ENCODE measurements at places on chromosomes 6 and 20.

DNA sequence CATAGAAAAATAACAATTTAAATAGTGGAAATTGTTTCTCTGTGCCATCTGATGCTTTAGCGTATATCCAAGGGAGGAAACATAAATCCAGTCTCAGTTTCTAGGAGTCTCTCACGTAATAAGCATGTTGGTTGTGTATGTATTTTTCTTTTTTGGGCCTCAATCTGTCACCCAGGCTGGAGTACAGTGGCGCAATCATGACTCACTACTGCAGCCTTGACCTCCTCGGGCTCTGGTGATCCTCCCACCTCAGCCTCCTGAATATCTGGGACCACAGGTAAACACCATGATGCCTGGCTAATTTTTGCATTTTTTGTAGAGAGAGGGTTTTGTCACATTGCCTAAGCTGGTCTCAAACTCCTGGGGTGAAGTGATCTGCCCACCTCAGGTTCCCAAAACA, 78.6 kb upstream of the PLN start:
- DNase-seq = no peak

DNA sequence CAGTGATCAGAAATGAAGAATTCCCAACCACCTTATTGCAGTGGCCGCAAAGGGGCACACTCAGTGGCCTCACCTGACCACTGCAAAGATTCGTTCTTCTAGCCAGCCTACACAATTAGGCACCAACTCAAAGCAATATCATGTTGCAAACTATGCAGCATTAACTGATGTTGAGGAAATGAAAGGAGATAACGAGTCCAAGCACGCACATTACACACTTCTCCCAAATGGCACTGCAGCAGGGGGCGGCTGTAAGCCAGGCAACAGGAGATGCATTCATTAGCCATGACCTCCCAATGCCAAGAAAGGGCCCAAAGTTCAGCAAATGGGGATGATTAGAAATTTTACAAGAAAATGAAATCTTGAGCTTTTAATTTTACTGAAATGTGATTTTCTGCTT, 39.3 kb downstream of the ATXN1 start:
- no peak for DNase-seq

- DNase-seq = no peak
These were observed 7.7 kb downstream of the ADISSP start for GRCh38 chr20:3759884-3760283.

DNA sequence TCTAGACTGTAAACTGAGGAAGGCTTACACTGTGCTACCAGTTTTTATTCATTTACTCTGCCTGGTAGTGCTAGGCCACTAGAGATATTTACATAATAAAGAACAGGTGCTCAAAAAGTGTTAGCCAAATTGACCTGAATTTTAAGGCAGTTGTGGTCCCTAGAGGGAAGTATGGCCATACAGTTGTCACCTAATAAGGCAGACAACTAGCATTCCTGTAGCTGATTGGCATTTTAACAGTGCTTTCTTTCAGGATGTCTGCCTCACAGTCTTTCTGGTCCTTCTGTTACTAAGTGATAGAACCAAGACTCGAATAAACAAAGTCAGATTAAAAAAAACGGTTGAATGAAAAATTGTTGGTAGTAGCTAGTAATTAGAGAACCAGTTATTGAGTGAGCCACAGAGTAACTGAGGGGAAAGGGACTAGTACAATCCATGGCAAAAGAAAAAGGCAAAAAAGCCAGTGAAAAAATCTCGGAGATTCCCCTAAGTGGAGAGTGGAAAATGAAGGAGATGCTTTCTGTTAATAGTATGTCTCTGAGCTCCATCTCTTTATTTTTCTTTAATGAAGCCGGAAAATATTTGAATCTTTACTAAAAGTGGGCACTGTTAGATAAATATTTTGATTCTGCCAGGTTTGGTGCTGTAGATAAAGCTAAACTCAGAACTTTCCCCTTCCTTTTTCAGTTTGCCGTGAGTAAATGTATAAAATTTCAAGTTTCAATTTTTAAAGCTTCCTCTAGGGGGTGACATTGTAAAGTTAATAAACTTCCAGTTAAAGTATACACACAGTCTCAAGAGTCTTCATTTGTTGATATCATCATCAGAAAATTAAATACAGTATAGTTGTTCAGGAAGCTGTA, 9.1 kb downstream of the VTA1 start:
- DNase-seq = no peak

DNA sequence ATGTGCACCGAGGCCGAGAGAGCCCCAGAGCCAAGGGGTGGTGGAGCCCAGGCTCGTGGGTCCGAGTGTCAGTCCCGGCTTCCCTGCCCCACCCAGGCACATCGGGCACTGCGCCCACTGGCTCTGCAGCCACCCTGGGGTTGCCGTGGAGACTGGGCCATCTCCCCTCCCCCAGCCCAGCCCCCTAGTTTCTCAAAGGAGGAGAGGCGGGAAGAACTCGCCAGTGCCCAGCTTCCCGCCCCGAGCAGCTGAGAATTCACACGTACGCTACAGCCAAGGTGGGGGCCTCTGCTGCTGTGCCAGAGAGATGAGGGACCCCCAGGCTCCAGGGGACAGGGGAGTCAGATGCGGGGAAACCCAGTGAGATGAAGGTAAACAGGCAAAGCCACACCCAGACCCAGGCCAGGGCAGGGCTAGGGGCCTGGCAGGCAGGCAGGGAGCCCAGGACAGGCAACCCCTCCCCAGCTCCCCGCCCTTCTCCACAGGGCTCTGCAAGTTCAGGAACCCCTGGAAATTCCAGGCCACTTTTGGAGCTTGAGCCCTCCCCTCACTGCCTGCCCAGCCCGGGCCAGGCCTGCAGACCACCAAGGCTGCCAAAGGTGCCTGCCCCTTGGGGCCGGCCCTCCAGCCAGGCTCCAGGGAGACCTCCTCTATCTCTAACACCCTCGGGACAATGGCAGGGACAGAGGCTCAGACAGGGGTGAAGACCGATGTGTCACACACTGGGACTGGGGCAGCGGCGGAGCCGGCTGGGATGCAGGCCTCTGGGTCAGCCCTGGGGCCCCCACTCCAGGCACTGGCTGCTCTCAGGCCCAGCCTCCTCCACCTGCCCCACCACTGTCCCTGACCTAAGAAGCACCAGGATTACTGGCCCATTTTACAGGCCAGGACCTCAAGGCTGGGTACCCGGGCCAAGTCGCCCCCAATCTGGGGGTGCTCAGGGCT, 6.0 kb downstream of the LAMA5 start:
- no peak for DNase-seq

DNA sequence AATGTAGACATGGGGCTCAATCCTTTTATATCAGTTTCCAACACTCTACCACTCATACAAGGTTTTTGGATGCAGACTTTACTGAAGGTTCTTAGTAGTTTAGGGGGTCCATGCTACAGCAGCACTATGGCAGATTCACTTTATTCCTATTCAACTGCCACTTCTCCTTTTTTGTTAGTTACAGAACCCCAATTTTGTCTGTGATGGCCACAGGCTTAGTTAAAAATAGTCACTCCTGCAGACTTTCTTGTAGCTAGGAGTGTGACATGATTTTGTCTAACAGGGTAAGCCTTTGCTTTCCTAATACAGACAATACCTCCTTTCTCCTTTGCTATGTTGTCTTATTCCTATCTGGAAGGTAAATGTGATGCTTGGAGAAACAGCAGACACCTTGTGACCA, 90.0 kb upstream of the SLC24A3 start:
- DNase-seq = no peak

GRCh38 chr6:47290124-47290834, 19.4 kb downstream of the TNFRSF21 start:
- no peak for DNase-seq

GRCh38 chr20:64057628-64058498, 5.1 kb upstream of the TCEA2 start:
- DNase-seq = peak; percentile 86

GRCh38 chr6:153059311-153059710, 56.8 kb upstream of the MTRF1L start:
- DNase-seq = no peak

DNA sequence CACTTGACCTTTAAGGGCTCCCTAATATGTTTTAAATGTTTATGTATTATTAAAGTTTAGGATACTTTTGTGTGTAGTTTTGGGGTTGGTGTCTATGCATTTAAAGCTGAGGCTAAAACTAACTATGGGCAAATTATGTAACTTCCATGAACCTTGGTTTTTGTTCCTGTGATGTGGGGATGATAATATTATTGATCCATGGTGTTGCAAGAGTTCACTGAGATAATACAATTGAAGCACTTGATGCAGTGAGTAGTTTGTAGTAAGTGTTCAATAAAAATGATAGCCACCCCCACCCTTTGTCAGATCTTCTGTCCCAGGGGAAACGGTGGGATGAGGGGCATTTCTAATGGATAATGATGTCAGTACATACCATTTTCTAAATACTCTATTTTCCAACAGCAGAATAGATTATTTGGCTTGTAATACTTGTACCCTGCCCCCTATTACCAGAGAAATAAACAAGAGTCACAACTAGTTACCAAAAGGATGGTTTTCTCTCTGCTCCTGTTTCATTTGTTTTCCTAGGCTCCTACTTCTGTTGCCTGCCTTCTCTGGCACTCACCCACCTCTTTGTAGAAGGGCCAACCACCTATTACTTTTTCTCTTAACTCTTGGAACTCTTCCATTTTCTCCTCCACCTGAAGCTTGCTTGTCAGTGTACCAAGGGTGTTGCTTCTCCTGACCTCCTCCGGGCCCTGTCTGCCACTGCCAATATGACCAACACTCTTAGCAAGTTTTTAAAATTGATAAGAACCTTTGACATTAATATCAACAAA, 97.9 kb downstream of the RCAN2 start:
- no peak for DNase-seq

DNA sequence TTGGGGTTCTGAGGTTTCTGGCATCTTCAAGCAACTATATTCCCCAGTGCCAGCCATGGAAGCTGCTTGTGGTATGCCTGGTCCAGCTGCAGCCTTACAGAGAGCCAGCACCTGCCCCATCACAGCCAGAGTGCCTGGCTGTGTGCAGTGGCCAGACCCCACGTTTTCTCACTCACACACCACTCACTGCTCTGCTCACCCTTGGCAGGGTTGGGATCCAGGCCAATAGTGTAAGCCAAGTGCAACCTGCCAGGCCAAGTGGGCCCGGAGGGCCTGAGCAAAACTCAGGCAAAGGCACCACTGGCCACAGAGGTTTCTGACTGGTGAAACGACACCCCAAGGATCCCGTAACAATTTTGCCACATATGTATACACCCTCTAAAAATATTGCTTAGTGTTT, 67.9 kb upstream of the EYA4 start:
- DNase-seq = no peak

DNA sequence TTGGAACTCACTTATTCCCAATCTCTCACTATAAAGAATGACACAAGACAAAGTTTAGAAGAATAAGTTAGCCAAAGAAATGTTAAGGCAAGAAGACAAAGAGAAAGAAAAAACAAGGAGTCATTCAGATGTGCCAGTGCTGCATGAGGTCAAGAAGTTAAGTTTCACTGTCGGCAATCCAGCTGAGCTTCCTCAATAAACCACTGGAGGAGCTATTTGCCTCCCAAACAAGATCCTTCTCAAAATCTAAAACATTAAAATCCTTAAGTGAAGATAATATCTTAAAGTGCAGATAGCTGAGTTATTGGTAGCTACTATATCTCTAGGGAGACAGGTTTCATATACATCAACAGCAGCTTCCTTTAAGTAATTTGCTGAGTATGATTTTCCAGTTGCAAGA, 512.3 kb downstream of the HDGFL1 start:
- DNase-seq = no peak

DNA sequence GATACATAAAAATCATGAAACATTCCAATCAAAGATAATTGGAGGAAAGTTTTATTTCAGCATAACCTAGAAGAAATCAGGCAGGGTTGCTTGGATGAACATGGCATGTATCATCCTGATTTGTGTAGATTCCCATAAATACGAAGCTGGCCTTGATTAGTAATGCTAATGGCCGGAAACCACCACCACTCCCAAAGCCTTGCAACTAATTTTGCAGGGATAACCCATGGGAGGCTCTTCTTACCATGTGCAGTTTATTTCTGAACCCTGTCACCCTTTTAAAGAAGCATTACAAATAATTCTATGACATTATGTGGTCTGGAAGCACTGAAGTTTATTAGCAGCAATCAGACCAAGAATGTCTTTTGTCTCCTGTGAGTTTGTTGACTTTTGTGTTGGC, 80.8 kb downstream of the AIG1 start:
- DNase-seq = no peak

DNA sequence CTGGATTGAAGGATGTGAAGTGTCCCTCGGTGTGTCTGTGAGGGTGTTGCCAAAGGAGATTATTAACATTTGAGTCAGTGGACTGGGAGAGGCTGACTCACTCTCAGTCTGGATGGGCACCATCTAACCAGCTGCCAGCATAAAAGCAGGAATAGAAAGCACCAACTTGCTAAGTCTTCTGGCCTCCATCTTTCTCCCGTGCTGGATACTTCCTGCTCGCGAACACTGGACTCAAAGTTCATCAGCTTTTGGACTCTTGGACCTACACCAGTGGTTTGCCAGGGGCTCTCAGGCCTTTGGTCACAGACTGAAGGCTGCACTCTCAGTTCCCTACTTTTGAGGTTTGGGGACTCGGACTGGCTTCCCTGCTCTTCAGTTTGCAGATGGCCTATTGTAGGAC, 220.3 kb upstream of the LRFN2 start:
- no peak for DNase-seq

DNA sequence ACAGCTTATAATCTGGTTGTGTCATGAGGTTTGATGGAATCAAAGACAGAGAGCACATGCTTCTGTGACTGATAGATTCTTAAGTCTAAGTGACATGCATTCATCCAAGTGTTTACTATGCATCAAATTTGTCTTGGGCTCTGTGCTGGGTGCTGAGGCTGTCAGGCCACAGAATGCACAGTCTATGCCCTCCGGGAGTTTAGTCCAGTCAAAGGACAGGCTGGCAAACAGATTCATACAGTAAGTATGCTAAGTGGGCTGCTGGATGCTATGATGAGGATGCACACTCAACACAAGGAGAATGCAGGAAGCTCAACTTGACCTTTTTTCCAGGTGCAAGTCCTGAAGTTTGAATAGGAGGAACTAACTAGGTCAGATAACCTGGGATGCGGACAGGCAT, 146.7 kb downstream of the UST start:
- no peak for DNase-seq

- no peak for DNase-seq
These were observed 64.7 kb downstream of the KCNS1 start for GRCh38 chr20:45036044-45036755.

DNA sequence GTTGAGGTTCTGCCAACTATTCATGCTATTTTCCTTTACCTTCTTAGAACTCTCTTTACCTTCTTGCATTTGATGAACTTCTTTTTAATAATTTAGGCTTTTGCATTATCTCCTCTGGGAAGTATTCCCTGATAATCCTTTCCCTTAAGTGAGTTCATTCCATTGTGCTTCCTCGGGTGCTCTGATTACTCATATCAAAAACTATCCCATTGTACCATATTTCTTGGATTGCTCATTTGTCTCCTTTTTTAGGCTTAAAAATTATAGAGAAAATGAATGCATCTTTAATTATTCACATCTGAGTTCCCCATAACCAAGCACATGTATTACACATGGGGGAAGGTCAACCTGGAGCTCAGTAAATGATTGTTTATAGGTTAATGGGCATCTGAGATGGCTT, 2.5 kb downstream of the CALHM4 start:
- no peak for DNase-seq

GRCh38 chr20:34543463-34544056, 15.0 kb upstream of the MAP1LC3A start:
- no peak for DNase-seq

- no peak for DNase-seq
These were observed 24.1 kb downstream of the HLA-C start for GRCh38 chr6:31247813-31248212.

GRCh38 chr6:14799928-14800327, 445.9 kb upstream of the JARID2 start:
- peak; percentile 43 for DNase-seq

All from liver (tissue), 10 donors.